Stimulated activated CD4-positive, alpha-beta T cell treated with anti-CD3 and anti-CD28 coated beads, Interleukin-15, amount 100 ng/mL, for 1 hour (primary cell): ENCODE measurements at places on chromosomes 5 and 9.

GRCh38 chr5:35717718-35718117 lies 100.1 kb downstream of the SPEF2 start:
- no peak for DNase-seq

DNA sequence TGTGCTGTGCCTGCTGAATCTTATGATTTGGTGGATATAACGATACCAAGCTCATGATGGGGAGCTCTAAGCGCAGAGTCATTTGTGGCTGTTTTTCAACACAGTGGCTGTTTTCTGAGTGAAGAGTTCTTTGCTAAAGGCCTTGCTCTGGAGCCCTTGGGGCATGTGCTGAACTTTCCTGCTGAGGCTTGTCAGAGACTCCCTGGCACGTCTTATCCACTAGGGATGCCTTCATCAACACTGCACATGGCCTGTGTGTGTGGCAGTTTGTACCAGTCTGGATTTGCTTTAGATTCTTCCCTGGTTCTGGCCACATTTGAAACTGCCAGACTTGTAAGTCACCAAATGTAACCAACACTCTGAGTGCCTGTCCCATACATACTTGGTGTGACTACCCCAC lies 188.2 kb downstream of the DMRT2 start:
- no peak for DNase-seq

GRCh38 chr9:127087836-127088235 lies 34.6 kb downstream of the ANGPTL2 start:
- DNase-seq: no peak

GRCh38 chr9:94894094-94894699 lies 167.7 kb downstream of the AOPEP start:
- no peak for DNase-seq

GRCh38 chr9:19922476-19923118 lies 133.8 kb upstream of the SLC24A2 start:
- DNase-seq: no peak

- DNase-seq: no peak
These were observed 128.1 kb downstream of the GIN1 start for GRCh38 chr5:102991802-102992201.

DNA sequence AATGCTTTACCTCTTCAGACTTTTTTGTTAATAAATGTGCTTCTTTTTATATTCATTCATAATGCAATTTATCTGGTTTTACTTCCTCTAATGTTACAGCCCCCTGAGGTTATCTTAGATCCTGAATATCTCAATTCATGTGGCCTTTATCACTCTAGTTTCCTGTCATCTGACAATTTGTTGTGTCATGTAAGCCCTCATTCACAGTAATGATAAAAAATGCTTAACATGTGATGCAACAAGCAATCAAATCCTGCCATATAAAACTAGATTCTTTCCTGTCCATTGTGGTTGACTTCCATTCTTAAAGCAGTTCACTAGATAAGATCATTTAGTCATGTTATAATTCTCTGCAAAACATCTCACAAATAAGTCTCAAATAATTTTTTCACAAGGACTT lies 991.2 kb upstream of the ACO1 start:
- no peak for DNase-seq

- DNase-seq: no peak
These were observed 303.6 kb downstream of the SPOCK1 start for GRCh38 chr5:137195483-137195882.

GRCh38 chr5:158013939-158014338 lies 155.0 kb upstream of the CLINT1 start:
- DNase-seq: no peak

DNA sequence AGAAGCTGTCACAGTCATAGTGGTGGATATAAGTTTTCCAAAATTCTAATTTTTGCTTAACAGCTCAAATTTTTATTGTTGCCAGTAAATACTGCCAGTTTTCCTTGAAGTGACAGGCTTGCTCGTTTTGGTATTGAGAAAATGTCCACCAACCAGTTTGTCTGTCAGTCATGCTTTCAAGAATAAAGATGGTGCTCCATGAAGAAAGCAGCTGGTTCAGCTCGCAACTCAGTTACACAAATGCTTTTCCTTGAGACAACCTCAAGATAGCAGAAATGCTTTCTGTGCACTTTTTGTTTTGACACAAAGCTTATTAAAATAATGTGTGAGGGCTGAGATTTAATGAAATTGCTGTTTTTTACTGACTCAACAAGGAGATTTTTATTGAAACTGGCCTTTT lies 135.7 kb downstream of the LRRC70 start:
- DNase-seq: no peak

DNA sequence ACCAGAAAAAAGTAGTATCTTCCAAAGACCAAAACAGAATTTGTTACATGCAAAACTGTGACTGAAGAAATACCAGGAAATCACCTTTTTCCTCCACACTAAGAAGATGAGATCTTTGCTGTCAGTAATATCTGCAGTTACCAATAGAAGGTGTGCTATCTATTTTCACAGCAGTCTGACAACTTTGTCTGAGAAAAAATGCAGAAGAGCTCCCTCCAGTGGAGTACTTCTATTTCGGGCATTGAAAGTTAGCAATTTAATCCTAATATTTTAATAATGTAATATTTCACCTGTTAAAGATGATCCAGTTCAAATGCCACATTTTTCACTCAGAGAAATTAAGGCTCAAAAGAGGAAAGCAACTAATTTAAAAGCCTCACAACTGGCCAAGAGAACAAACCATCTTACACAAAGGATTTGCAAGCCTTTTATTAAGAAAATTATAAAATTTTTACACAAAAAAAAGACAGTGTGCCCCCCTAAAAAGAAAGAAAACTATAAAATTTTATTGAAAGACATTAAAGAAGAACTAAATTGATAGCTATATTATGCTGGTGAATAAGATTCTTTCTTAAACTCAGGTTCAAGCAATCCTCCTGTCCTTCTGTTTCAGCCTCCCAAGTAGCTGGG lies 50.6 kb downstream of the DEPDC1B start:
- no peak for DNase-seq

DNA sequence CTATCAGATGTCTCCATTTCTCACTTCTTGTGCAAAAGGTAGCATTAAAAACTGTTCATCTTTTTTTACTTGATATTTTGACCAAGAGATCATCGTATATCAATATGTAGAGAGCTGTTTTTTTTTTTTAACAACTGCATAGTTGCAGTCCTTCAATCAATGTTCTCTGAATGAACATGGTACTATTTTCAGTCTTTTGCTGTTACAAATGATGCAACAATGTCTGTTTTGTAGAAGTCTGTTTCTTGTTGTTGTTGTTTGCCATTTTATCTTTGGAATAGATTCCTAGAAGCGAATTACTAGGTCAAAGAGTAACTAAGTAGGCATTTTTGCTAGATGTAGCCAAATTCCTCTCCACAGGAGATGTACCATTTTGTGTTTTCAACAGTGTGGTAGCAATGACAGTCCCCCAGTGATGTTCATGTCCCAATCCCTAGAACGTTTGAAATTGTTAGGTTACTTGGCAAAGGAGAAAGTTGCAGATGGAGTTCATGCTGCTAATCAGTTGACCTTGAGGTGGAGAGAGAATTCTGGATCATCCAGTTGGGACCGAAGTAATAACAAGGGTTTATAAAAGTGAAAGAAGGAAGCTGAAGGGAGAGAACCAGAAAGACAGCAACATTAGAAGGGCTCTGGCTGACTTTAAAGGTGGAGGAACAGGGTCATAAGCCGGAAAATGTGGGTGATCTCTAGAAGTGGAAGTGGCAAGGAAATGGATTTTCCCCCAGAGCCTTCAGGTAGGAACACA lies 6.3 kb downstream of the MTREX start:
- DNase-seq: no peak

GRCh38 chr5:17094830-17095229 lies 122.6 kb upstream of the BASP1 start:
- no peak for DNase-seq

GRCh38 chr9:76987594-76988200 lies 31.8 kb upstream of the FOXB2 start:
- no peak for DNase-seq

- no peak for DNase-seq
These were observed 12.6 kb upstream of the SOWAHA start for GRCh38 chr5:132800545-132800944.

DNA sequence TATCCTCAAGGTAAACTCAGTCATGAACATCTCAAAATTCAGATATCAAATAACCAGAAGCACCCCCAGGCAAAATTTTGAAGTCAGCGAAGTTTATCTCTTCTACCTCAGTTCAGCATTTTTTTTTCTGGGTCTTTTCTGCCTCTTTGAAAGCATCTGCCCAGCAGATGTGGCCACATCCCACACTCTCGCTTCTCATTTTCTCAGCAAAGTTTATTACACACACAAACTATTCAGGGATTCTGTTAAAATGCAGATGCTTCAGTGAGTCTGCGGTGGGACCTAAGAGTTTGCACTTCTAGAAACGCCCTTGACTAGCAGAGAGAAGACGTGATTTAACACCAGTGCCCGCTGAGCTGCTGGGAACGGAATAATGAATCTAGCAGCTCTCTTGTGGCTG lies 19.3 kb downstream of the RASEF start:
- DNase-seq: no peak

GRCh38 chr5:72558383-72558782 lies 51.2 kb upstream of the ZNF366 start:
- no peak for DNase-seq

GRCh38 chr5:1762883-1763547 lies 36.6 kb downstream of the MRPL36 start:
- no peak for DNase-seq

- no peak for DNase-seq
These were observed 111.5 kb upstream of the TNC start for GRCh38 chr9:115229496-115229895.

DNA sequence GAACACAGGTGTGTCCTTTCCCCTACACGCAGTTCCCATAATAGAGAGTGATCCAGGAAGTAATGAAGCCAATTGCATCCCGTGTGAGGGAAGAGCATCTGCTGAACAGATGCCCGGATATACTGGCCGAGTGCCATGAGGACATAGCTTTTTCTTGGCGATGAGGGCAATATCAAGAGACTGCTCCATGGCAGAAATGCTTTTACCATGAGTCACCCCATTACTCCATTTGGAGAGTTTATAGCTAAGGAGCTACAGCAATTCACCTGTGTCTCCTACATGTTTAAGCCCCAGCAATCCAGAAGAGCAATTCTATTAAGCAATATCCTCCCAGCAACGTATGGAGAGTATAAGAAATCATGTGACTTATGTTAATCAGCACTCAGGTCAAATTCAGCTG lies 222.0 kb upstream of the KLF4 start:
- no peak for DNase-seq

DNA sequence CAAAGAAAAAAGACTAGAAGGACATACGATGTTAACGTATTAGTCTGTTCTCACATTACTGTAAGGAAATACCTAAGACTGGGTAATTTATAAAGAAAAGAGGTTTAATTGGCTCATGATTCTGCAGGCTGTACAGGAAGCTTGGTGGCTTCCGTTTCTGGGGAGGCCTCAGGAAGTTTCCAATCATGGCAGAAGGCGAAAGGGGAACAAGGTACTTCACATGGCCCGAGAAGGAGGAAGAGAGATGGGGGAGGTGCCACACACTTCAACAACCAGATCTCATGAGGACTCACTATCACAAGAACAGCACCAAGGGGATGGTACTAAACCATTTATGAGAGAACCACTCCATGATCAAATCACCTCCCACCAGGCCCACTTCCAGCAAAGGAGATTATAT lies 110.1 kb downstream of the CARTPT start:
- no peak for DNase-seq

GRCh38 chr5:90894866-90895420 lies 336.3 kb downstream of the ADGRV1 start:
- no peak for DNase-seq

DNA sequence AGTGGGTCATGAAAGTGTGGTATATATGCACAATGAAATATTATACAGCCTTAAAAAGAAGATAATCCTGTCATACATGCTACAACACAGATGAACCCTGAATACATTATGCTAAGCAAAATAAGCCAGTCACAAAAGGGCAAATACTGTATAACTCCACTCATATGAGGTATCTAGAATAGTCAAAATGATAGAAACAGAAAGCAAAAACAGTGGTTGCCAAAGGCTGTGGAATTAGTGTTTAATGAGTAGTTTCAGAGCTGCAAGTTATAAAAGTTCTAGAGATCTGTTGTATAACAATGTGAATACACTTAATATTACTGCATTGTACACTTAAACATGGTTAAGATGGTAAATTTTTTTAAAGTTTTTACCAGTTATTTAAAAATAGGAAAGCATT lies 135.0 kb downstream of the OXCT1 start:
- DNase-seq: no peak

GRCh38 chr5:106331415-106331814 lies 1339.3 kb downstream of the EFNA5 start:
- no peak for DNase-seq

DNA sequence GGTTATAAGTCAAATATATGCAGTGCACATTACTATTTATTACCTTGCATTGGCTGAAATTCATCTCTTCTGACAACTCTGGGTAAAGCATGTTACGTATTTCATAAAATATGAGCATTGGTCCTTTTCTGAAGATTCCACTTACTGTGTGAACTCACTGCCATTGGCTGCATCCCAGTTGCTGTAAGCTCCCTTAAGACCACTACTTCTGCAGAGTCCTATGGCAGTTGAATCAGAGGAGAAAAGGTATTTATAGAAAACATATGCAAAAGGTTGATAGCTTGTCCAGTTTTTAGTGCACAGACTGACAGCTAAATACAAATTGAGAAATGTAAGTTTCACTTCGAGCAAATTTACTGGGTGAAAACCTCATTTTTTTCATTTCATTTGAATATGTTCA lies 394.6 kb upstream of the ARRDC3 start:
- no peak for DNase-seq

DNA sequence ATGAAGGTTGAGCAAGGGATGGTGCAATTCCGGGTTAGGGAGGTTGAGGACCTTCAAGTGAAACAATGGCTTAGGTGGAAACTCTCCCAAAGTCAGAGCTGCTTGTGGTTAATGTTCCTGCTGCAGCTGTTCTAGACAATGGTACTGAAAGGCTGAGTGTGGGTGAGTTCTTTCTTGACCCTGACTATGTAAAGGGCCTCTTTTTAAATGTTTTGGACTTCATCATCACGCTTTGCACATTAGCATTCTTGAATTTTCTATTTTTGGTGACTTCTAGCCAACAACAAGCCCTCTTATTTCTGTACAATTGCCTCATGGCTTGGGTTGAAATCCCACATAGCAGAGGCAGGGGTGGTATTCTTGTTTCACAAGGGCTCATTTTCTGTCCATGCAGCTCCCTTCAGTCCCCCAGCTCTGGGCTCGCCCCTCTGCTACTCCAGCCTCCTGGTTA lies 136.3 kb upstream of the ANKRD55 start:
- no peak for DNase-seq
